ENCODE measurements at places on chromosomes 12 and 14.

DNA sequence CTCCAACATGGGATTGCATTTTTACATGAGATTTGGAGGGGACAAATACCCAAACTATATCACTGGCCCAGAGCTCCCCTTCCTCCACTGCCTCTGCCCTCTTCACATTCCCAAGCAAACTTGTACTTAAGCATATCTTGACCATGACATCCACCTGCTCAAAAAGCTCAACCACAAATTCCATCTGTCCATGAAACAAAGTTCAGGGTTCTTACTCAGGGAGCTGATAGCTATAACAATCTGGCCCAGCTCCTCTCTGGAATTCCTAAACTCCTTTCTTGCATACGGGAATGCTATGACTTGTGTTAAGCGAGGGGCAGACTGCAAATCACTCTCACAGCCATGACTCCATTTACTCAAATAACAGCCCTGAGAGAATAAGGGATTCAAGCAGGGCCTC is 152.1 kb downstream of the GALC start:
- DNase-seq: no peak

GRCh38 chr12:110948041-110948440 is 27.7 kb upstream of the MYL2 start:
- no peak for DNase-seq

DNA sequence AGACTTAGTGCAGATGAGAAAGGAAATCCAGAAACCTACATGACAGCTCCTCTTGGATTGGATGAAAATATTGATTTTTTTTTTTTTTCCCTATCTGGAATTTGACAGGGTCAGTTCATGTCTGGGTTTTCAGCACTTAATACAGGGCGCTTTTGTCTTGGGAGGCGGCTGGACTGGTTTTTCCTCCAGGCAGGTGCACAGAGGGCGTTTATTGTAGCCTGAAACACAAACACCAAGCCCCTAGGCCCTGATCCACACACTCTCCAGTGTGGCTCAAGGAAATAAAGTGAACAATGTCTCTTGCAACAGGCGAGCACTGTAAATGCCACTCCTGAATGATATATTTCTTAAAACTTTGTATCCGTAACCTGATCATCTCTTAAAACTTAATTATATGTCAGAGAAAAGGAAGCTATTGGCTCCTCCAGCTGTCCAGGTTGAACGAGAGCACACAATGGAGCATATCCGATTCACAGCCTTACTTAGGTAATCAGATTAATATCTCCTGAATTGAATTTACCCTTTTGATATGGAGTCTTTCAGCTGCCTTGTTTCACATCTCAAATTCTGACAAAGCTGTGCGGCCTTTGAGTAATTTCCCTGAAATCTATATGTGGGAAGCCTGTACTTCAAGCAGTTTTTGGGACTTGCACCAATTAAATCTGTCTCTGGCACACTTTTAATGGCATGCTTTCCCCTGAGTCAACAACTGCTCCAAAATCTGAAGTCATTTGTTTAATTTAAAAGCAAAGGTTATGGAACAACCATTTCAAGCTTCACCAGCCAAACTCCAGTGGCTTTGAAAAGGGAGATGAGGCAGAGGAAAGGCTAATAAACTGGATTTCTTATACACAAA is 485.7 kb downstream of the ZFP36L1 start:
- DNase-seq: no peak

DNA sequence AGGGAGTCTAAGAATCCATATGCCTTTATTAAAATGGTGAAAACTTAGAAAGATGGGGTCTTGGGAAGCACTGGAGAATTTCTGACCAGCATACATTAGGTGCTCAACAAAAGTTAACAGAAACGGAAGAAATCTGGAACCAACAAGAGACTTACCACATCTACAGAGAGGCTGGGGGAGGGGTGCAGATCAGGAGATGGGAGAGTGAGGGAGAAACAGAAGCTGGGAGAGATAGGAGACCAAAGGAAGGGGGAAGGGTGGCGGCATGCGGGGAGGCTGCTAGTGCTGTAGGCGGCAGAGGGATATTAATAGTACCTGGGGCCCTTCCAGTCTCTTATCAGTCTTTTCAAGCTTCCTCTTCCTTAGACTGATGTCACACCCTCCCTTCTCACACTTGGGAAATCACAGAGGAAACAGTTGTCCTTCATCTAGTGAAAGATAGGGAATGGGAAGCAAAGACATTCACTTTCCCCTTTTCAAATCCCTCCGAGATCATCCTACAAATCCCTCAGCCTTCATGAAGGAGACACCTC is 18.1 kb downstream of the ZBTB39 start:
- DNase-seq: no peak

DNA sequence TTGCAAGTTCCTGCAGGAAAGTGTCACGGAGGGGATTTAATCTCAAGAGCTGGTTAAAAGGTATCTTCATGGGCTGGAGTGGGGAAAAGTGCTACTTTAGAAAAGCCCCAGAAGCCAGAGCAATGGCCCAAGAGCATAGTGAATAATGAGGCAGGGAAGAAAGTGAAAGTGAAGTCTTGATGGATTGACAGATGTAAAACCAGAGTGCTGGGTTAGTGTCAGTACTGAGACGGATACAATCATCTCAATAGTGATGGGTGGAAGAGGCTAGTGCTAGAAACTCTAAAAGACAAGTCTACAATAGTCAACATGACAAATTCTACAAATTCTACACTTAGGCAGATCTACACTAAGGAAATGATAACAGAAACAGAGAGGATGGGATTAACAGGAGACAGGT is 68.1 kb downstream of the CIT start:
- DNase-seq: no peak

DNA sequence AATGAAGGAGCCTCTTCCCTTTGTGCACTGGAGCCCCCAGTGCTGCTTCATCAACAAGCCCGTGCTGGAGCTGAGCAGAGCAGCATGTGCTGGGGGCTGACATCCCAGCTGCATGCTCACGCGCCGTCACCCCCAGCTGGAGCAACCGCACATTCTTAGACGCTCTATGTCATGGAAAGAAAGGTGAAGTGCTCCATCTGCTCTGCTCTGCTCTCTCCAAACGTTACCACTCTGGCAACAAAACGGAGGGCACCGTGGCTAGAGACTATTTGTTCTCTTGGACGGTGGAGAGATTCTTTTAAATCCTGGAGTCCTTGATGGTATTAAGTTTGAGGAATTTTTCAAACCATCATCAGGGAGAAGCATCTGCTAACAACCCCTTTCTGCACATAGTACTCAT is 208.4 kb downstream of the C12orf75 start:
- DNase-seq: no peak

- no peak for DNase-seq
Measured at GRCh38 chr14:63777024-63777423, 49.2 kb upstream of the SGPP1 start.

- DNase-seq: no peak
Measured at GRCh38 chr14:32397861-32398640, 69.0 kb downstream of the AKAP6 start.

DNA sequence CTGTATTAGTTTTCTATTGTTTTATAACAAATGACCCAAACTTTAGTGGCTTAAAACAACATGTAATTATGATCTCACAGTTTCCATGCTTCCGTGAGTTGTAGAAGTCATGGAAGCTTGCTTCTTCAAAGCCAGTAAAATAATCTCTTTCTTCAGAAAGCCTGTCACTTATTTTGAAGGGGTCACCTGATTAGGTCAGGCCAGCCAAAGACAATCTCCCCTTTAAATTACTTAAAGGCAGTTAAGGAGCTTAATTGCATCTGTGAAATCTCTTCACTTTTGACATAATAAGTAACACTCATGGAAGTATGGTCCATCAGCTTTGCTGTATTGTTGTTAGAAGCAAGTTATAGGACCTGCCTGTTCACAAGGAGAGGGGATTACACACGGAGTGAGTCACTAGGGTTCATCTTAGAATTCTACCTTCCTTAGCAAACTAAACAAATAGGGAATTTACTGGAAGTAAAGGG is 89.8 kb downstream of the FAR2 start:
- DNase-seq: no peak

- no peak for DNase-seq
Measured at GRCh38 chr12:106960443-106960842, 4.7 kb downstream of the TMEM263 start.

- DNase-seq: no peak
Measured at GRCh38 chr12:123109319-123109772, 41.5 kb downstream of the PITPNM2 start.

DNA sequence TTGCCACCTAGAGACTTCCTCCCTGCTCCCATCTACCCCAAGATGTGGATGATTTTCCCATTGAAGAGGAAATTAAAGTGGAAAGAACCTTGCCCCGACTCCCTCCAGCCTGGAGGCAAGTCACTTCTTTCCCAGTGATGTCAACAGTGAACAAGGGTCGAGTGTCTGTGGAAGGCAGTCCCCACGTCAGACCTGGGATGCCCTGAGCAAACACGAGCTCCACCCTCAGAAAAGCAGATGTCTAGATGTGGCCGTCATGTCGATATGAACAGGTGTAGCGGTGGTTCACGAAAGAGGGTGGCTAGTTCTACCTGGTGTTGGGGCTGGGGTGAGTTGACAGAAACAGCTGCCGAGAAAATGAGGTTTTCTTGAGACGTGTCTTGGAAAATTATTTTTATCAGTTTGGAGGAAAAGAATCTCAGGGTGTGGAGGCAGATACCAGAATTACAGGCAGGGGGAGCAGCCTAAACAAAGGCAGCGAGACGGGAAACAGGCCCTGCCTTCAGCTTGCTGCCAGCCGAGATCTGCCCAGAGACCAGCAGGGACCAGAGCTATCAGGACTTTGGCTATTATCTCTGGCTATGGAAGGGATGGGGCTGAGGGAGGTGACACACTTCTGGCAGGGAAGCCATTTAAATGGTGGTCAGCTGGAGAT is 25.9 kb downstream of the SYNDIG1L start:
- no peak for DNase-seq

DNA sequence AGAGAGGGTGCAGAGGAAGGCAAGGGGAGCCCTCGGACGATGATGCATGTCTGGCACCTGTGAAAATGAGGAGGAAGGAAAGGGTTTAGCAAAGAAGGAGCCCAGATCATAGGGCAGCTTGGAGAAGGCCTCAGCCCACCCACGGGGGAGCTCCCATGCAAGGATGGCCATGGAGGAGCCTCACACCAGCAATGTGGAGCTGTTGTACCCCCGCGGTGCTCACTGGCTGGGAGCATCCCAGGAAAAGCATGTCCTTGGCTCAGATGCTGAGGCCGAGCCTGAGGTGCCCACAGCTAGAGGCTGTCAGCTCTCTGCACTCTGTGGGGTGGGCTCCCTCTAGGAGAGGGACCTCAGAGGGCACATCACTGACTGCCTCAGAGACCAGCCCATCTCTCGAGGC is 622.6 kb downstream of the AACS start:
- no peak for DNase-seq

GRCh38 chr14:103625356-103626095 is 3.5 kb upstream of the KLC1 start:
- peak; percentile 31 for DNase-seq

GRCh38 chr14:72451054-72451972 is 442.6 kb downstream of the DPF3 start:
- DNase-seq: peak; percentile 70

DNA sequence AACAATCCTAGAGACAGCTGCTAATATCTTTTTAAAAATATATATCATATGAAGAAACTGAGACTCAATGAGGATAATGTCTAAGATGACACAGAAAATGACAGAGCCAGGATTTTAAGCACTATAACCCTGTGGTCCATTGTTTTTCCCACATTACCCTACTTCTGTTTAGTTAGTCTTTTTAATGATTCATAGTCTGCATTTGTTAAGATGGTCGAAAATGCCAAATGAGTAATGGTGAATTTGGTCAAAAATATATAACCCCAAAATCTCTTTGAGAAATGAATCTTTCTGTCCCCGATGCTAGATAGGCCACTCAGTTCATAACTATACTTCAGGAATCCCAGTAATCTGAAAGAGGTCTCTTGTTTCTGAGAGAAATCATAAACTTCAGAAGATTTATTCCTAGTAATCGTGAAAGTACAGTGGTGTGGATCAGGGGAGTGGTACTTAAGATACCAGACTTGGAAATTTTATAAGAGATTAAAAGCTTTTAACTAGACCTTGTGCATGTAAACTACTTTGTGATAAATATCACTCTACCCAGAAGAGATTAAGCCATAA is 10.8 kb downstream of the RTRAF start:
- DNase-seq: no peak

DNA sequence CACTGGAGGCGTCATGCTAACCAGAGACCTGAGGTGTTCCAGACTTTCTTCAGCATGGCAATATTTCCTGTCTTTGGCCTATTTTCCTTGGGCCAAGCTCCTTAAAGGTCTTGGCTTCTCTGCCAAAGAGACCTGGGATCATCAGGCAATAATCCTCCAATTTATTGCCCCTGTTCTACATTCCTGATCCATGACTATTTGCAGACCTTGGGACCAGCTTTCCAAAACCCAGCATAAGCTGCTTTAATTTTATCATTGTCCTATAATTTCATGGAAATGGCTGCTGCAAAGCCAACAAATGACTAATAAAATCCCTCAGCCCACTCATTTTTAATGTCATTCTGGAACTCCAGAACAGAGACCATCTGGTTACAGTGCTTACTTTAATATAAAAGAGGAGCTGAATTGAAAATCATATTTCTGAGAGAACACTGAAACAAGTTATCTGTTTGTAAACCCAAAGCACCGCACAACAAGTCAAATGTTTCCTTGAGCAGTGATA is 166.9 kb upstream of the BTG1 start:
- DNase-seq: no peak

DNA sequence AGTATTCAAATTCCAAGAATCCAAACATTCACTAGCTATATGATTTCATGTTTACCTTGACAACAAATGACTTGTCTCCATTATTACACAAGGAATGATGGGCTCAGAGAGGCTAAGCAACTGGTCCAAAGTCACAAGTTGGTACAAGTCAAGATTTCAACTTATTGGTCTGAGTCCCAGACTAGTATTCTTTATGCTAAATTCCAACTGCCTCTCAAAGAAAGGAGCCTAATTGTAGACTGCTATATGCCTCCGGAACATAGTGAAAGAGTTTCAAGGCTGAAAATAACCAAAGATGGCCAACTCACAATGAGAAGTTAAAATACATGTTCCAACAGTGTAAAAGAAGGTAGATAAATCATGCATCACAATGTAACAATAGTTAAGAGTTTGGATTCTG is 7.5 kb downstream of the BTG1 start:
- no peak for DNase-seq

GRCh38 chr14:28012629-28013415 is 753.8 kb upstream of the FOXG1 start:
- no peak for DNase-seq

DNA sequence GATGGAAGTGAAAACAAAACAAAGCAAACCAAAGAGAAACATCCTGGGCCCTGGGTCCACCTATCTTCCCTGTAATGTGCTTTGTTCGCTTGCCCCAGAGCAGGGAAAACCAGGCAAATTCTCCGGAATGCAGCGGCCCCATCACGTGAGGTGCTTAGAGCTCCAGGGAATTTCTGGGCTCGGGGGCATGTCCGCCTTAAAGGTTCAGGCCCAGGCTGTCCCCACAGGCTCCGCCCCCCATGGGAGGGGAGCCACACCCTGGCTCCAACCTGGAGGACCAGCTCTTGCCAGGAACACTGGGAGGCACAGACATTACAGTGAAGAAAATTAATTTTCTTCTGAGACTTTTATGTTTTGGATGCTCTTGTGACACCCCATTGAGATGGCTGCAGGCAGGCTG is 69.9 kb downstream of the RBM19 start:
- DNase-seq: no peak

Data from CD4-positive, alpha-beta T cell treated with Interleukin-4 for 4 hours (primary cell).